ENCODE measurements at places on chromosomes 6 and 20. TPM values are rescaled to one million over a fixed set of nuclear protein-coding genes. Genes with fewer than 3 reads are reported as not detected.

GRCh38 chr20:21513881-21514540 lies at the start of gene NKX2-2:
NKX2-2 (minus strand) TSS chr20:21514064; CDS start chr20:21513669, 395 bp downstream.
- no peak for DNase-seq

Gene COL19A1
- 0.09 TPM for polyA plus RNA-seq

DNA sequence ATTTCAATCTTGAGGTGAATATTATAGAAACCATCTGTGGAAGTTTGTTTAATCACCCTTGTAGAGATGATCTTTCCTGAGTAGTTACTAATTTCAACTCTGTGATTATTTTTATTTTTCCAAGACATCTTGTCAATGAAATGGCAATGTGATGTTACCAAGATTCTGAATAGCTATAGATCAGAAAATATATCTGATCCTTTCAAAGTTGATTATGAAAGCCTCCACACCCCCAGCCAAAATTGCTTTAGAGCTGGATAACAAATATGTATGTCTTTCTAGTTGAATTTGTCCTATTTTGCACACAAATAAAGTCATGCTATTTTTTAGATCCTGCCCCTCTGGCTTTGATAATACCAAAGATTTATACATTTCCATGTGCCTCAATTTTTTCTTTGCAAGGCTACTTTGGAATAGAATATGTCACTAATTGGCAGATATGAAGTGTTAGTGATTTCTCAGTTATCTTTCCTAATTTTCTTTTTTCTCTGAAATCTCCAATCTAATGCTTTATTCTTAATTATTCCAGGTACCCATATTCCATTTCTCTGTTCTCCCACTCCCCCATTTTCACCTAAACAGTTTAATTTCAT lies 5.0 kb downstream of the SIM1 start:
- no peak for DNase-seq

Gene LY6G6F
- polyA plus RNA-seq, result not detected

DNA sequence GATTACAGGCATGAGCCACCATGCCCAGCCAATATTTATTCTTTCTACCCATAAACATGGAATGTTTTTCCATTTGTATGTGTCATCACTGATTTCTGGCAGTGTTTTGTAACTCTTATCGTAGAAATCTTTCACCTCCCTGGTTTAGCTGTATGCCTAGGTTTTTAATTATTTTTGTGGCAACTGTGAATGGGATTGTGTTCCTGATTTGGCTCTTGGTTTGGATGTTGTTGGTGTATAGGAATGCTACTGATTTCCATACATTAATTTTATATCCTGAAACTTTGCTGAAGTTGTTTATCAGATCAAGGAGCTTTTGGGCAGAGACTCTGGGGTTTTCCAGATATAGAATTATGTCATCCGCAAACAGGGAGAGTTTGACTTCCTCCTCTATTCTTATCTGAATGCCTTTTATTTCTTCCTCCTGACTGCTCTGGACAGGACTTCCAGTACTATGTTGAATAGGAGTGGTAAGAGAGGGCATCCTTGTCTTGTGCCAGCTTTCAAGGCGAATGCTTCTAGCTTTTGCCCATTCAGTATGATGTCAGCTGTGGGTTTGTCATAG lies 198.6 kb downstream of the ZDHHC14 start:
- DNase-seq, result no peak
